Breast epithelium (tissue), 4 donors: ENCODE measurements at places on chromosomes 4 and X.

GRCh38 chr4:74583757-74584156 lies 138.8 kb downstream of the AREG start:
- DNase-seq: no peak

DNA sequence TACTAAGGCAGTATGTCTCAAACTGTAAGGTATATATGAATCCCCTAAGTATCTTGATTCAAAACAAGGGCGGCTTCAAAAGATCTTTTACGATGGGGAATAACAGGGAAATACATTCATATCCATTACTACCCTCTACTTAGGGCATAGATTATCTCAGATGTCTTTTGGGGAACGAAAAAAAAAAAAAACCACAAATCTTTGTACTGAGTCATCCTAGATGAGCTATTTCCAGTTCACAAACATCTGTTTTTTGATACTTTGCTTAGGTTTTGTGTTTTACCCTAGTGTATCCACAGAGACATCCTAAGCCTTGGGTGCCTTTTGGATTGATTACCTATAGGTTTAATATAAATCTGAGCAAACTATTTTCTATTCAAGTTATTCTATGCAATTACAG lies 457.2 kb downstream of the NLGN4X start:
- no peak for DNase-seq

- DNase-seq: no peak
Observed at GRCh38 chr4:57110640-57111511, 691 bp upstream of the IGFBP7 start.

- DNase-seq: no peak
Observed at GRCh38 chrX:32483534-32484136, 727.7 kb downstream of the DMD start.

- no peak for DNase-seq
Observed at GRCh38 chr4:69910016-69910782, 20.7 kb upstream of the CSN1S1 start.

- DNase-seq: no peak
Observed at GRCh38 chrX:8404471-8404870, 60.2 kb upstream of the VCX3B start.
